IMR-90 (cell line): ENCODE measurements at places on chromosomes 6 and 20. TPM values are rescaled to one million over a fixed set of nuclear protein-coding genes. Genes with fewer than 3 reads are reported as not detected.
A peak's percentile ranks its signal among the peaks of the same experiment; 100 is the strongest.

DNA sequence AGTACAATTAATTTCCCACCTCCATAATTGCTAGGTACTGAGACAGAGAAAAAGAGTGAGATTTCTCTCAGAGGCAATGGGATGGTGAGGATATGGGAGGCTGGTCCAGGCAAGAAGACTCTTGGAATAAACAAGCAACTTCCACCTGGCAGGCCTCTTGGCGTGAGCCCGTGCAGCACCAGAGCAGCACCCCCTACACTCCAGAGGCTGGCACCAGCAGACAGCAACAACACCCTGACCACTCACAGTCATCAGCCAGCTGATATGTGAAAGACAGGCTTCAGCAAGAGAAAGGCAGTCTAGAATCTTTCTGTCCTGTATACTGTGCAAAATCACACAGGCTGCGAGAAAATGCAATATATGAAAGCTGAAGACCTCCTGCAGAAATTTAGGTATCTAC lies 59.7 kb downstream of the KIF13A start:
- no peak for DNase-seq

- DNase-seq: peak; percentile 50
Observed at GRCh38 chr6:140380427-140381218, 1006.2 kb upstream of the CITED2 start.

DNA sequence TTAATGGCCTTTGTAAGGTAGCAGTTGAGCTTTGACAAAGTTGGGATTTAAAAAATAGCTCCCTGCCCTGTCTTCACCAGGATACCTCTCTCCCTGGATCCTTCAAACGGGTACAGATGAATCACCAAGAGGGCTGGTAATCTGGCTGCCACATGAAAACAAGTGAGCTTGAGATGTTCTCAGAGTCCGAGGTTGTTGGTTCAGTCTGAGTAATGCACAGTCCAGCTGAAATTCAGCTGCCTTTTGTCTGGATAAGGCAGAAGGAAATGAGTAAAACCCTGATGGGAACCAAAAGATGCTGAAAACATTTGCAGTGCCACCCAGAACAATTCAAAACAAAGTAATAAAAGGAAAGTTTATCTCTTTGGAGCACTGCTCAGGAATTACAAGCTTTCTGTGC lies 86.8 kb downstream of the GJA1 start:
- peak; percentile 96 for DNase-seq

DNA sequence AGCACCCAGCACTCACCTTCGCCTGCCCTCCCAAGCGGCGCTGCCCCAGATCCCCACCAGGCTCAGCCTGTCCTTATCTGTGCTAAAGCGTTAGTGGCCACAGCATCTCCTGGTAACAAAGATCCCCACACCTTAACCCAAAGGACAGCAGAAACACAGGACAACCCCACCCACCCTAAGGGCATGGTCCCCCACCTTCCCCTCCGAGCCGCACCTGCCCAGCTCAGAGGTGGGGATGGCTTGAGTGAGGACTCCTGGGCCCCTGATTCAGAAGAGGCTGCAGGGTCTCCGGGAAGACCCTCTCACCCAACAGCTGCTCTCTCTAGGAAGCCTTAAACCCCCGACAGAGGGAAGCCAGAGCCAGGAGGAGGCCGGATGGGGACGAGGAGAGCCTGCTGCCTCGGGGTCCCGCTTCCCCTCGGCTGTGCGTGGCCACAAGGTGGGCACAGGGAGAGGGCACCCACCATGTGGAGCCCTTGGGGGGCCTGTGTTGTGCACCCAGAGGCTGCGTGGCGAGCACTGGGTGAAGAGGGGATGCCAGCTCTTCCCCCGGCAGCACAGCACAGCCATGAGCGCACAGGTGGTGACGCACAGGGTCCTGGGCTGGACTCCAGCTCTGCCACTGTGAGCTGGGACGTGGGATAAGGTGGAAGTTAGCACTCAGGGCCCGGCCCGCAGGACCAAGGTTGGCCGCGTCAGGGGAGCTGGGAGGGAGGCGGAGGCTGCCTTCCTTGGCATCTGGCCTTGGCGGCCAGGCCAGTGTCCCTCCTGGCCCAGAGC lies 31.9 kb upstream of the MRGBP start:
- no peak for DNase-seq

Gene TCP11
- total RNA-seq: 0.36 and 0.56 TPM in 2 replicates
